OCI-M1 (cell line): ENCODE measurements at places on chromosomes 2 and 18.
A peak's percentile ranks its signal among the peaks of the same experiment; 100 is the strongest.

DNA sequence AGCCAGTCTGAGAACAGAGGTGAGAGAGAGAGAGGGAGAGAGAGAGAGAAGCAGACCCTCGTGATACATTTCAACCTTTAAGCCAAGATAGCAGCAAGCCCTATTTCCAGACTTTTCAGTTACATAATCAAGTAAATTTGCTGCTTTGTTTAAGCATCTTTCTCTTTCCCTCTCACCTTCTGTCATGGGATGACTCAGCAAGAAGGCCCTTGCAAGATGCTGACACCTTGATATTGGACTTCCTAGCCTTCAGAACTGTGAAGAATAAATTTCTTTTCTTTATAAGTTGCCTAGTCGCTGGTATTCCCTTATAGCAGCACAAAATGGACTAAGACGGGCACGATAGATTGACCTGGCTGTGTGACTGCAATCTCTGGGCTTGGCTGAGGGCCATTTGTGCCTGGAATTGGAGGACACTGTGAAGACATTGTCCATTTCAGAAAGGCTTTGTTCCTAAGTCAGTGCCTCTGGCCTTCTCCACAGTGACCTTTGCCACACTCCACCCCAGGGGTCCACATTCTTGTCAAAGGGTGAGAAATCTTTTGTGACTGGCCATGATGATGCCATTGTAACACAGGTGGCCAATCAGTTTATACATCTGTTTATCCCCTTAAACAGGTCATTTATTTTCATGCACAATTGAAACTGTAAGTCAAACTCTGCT is 51.3 kb upstream of the ITSN2 start:
- DNase-seq: no peak

GRCh38 chr18:46856973-46857372 is 60.3 kb downstream of the PIAS2 start:
- DNase-seq: peak; percentile 26

DNA sequence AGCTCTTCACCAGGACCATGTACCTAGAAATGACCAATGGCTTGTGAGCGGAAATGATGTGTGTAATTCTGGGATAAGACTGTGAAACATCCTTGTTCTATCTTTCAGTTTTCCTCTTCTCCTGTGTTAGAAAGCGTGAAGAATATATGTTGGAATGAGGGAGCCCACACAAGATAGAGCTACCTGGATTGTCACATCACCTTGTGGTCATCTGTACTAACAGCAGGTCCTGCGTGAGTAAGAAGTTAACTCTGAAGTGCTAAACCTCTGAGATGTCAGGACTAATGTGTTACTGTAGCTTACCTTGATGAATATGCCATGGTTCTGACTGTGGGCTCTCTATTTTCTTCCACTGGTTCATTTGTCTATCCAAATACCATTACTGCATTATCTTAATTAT is 75.6 kb downstream of the FASTKD2 start:
- no peak for DNase-seq

DNA sequence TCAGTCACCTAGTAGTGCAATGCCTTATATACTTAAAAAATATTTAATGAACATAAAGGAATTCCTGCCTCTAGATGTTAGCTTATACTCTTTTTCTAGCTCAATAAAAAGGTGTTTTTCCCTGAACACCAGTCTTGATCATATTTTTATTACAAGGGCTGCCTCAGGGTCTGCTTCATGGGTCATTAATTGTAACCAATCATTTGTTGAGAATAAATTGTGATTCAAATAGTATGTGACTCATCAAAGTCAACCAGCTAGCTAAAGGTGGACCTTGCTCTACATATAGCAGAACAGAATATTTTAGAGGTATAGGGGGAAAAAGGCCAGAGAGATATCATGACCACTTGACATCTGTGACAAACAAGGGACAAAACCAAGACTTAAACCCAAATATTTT is 114.0 kb downstream of the PIK3C3 start:
- DNase-seq: no peak

- DNase-seq: no peak
These were observed 104.7 kb upstream of the MYO3B start for GRCh38 chr2:170073288-170073687.

DNA sequence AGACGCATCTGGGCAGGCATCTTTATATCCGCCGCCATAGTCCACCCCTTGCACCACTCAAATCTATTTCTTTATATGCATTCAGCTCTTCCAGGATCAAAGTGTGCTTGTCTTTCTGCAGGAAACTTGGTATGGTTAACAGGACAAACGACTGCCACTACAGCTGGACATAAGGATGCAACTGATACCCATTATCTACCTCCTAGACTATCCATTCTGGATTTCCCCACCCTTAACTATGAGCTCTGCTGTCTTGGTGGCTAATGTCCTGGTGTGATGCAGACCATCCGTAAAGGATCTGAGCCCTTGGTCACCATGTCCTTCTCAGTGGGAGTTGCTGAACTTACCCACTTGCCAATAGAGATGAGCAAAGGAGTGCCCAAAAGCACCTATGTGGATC is 40.1 kb upstream of the SPATS2L start:
- DNase-seq: no peak

- no peak for DNase-seq
These were observed 171.9 kb downstream of the STK39 start for GRCh38 chr2:168075446-168075845.

- no peak for DNase-seq
These were observed 237.6 kb upstream of the FOSL2 start for GRCh38 chr2:28155086-28155485.

DNA sequence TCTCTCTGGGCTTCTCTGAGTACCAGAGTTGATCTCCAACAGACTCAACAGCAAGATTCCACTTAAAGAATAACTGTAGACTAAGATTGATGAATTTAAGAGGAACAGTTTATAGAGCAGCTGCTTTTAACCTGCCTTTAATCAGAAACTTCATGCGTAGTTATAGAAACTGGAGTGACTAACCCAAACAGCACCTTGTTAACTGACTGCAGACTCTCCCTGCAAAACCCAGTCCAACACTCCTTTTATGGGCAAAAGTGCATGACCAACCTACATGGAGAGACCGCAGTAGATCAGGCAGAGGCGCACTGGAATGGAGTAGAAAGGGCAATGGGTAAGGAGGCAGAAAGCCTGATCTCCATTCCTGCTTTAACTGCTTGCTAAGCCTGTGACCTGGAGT is 110.6 kb downstream of the NRP2 start:
- no peak for DNase-seq

DNA sequence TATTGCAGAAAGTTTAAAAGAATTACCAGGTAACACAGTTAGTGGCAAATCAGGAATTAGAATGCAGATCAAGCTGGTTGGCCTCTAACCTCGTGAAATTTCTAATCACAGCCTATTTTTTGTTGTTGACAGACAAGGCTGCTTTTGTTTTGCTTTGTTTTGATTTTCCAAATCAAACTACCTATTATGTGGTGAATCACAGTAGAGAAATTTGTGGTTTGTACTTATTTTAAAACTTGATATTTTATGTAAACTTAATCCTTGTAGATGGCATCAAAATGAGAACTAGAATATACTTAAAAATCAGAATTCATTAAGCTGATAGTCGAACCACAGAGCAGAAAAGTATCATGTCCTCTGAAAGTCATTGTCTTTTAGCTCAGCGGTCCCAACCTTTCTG is 258.1 kb downstream of the CTNNA2 start:
- no peak for DNase-seq

DNA sequence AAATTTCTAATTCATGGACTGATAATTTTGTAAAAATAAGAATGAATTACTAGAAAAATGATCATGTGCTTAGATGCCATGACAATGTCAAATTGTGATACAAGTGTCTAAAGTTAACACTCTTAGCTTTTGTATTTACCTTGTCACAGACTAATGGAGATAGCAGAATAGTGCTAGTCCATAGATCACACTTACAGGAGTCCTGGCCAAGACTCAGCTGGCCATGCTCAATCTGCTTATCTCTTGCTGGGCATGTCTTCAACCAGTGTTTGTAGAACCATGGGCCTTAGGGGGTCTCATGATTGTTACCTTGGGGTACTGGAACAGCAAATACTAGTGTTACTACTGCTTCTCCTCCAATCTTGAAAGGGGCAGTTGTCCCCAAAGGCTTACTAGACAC is 44.0 kb downstream of the TET3 start:
- peak; percentile 7 for DNase-seq

- no peak for DNase-seq
These were observed 16.5 kb upstream of the TGFA start for GRCh38 chr2:70570041-70570661.

- no peak for DNase-seq
These were observed 72.0 kb downstream of the AGPS start for GRCh38 chr2:177464549-177464948.

DNA sequence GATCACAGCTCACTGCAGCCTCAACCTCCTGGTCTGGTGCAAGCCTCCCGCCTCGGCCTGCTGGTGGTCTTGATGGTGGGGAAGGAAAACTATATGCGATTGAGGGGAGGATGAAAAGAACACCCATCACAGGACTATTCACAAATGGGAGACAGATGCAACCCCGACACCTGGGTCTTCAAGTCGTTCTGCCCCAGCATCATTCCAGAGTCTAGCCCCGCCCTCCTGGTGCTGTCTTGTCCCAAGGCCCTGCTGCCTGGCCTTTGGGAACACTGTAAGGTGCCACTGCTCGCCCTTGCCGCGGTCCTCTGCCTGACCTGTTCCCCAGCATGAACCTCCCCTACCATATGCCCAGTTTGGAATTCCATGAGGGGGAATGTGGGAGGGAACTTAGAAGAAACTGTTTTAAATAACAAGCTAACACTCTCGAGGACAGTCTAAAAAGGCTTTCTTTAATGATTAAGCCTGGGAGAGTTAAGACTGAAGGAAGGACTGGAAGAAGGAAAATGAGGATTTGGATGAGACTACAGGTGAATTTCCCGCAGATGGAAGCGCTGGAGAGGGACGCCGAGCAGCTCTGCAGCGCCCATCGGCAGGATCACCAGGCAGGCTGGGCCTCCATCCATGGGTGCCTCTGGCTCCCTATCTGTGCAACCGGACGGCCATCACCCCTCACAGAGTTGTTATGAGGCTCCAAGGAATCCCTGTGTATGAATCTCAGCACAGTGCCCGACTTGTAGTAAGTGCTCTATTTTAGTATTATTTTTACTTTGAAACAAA is 75.0 kb downstream of the MEX3C start:
- no peak for DNase-seq

GRCh38 chr18:31447530-31448191 is at the start of gene DSG3:
Gene DSG3 (plus strand): TSS chr18:31447741. CDS start chr18:31447878, 137 bp downstream.
- no peak for DNase-seq

GRCh38 chr18:39752351-39752750 is 2186.8 kb upstream of the CELF4 start:
- DNase-seq: no peak

DNA sequence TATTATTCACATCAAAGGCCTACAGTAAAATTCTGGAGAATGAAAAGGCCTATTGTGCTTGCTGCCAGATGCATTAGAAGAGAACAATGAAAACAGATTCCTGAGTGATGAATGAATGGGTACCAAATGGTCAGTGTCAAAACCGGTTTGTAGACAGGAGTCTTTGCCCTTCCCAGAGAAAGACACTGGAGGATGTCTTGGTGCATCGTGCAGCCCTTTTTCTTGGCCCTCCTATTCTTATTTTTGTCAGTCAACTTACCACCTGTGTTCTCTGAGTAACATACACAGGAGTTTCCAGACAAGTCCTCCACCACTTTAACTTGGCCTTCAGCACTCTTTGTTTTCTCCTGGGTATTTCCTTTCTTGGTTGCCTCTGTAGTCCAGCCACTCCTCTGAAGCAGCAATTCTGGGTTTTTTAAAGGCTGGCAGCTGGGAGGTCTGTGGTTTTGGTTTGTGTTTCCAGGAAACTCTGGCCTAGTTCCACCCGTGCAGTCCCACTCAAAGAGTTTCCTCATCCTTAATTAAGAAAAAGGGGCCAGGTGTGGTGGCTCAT is 29.4 kb downstream of the PSTPIP2 start:
- DNase-seq: peak; percentile 85

DNA sequence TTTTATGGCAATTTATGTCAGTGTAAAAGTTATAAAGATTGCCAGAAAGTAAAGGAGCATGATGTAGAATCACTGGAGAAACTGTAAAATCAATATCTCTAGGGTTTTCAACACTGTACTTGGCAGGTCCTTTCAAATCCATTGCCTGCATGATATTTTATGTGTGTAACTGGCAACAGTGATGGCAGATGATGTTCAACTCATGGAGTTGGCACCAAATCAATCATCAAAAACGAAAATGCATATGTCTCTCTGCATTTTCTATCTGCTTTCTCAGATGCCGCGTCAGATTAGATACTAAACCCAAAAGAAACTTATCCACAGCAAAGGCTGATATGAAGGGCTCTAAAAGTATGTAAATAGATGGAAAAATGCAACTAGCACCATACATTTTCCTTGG is 1395.5 kb upstream of the PIK3C3 start:
- DNase-seq: no peak

DNA sequence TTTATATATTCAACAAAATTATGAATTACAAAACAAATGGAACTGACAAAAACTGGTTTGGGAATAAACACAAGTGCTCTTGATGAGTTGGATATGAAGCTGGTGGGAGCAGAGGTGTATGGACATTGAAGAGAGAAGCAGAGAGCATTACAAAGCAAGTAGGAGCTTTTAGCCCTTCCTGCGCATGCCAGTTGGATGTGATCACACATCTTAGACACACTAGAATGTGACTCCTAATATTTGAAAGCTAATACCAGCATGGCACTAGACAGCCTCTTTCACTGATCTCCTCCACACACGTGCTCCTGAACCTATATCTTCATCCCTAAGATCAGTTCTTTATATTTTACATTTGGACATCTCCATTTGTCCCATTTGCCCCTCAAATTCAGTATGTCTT is 298.1 kb downstream of the MTX2 start:
- no peak for DNase-seq

GRCh38 chr2:231431606-231432005 is 32.7 kb downstream of the NCL start:
- DNase-seq: no peak

DNA sequence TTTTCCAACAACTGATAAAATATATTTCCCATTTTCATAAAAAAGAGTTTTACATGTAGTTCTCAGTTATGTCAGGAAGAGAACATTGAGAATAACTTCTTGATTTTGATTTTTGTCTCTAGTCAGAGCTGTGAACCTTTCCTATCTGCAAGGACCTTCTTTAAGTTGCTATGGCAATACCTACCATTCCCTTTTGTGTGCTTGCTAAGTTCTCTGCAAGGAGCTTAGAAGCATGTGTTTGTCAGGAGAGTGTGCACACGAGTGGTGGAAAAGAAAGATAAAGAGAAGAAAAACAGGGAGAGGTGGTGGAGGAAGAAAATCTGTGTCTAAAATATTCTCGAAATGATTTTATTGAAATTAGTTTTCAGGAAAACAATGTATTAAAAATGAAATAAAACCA is 140.3 kb upstream of the SLC8A1 start:
- peak; percentile 40 for DNase-seq

GRCh38 chr2:16881122-16881521 is 215.5 kb upstream of the CYRIA start:
- DNase-seq: no peak

- peak; percentile 76 for DNase-seq
These were observed 29.4 kb downstream of the KATNAL2 start for GRCh38 chr18:46946656-46947282.
